ENCODE measurements at places on chromosomes 5 and 9. TPM values are rescaled to one million over a fixed set of nuclear protein-coding genes. Genes with fewer than 3 reads are reported as not detected.
A peak's percentile ranks its signal among the peaks of the same experiment; 100 is the strongest.

DNA sequence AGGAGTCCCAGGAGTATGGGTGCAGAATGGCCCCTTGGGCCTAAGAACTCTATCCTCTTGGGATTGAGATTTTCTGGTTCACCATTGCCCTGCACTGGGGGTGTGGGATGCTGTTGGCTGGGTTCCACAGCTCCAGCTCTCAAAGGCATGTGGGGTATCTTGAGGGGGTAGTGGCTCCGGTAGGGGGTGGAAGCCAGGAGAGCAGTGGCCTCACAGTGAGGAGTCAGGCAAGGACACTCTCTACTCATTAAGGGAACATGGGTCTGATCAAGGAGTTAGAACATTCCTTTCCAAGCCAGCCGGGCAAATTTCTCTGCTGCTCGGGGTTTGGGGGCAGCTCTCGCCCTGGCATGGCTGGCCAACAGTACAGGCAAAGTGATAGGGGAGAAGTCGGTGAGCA is 33.0 kb downstream of the LARP1 start:
- no peak for DNase-seq

DNA sequence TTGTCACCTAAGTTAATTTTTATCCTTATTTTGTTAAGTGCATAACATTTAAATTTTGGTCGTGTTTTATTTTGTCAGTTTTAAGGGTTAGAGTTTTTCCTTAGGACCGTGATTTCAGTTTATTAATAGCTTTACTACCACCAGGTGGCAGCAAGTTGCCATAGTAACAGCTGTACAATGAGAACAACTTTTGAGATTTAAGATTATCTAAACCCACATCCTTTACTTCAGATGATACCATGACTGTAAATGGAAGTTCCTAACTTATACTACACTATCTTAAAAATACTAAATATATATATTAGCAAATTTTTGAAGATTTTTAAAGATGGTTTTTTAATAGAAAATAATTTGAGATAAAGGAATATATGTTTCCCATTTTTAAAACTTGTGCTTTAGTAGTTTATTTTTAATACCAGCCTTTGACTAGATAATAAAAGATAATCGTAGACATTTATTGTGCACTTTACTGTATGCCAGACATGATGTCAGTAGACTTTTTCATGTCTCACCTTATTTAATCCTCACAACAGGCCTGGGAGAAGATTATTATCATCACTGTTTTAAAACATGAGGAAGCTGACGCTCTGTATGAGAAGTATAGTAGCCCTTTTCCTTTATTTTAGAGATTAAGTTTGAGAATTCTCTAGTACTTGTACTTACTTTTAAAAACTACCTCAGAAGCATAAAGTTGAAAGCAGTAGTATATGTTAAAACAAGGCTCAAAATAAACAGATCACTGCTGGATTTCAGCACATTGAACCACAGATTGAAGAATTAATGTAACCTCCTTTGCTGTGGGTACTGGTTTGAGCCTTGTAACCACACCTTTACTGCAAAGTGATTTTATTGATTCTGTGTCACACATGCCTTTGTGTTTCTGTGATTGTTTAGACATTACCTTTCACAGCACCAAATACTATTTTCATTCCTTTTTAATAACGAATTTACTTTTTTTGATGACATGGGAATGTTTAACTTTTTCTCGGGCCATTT is 27.5 kb downstream of the SREK1 start:
- DNase-seq, result peak; percentile 72

GRCh38 chr5:155046591-155046990 is 33.0 kb downstream of the KIF4B start:
- no peak for DNase-seq

DNA sequence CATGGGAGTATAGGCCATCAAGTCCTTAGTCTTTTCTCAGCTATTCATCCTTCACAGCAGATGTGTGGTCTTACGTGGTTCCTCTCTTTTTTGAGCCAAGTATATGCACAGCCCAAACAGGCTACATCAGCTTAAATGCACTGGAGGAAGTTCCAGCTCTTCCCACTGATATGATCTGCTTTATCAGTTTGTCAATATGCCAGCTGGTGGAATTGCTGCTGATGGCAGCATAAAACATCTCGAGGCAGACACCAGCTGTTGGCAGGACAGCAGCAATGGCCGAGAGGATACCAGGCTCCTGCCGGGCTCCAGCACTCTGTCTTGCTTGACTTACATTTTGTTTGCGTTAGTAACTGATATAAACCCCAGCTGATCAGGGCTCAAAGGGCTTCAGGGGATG is 143.4 kb downstream of the TENT4A start:
- no peak for DNase-seq

GRCh38 chr5:116765441-116765840 is 190.8 kb upstream of the SEMA6A start:
- DNase-seq, result no peak

DNA sequence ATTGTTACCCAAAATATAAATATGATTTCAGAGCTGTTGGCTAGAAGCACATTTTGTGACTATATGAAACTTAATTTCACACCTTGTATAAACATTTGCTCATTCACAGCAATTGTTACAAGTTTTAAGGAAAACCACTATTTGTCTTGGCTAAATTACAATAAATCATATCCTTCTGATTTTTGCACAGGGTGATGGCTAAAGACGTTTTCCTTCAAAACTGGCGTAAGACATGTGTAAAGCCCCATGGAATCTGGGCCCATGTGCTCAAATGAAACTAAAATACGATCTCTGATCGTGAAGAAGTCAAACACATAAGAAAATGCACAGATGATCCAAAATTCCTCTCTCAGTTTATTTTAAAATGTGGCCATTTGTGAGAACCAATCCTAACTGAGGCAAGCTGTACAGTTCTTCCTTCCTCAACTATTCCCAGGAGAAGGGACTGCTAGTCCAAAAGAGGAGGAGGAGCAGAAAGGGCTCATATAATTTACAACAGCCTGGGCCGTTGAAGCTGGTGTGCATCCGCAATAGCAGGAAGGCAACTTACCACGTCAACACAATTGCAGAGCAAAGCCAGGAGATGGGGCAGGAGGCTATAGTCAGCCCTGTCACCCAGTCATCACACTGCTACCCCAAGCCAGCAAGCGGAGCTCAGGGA is 98.4 kb downstream of the MED27 start:
- DNase-seq, result no peak

DNA sequence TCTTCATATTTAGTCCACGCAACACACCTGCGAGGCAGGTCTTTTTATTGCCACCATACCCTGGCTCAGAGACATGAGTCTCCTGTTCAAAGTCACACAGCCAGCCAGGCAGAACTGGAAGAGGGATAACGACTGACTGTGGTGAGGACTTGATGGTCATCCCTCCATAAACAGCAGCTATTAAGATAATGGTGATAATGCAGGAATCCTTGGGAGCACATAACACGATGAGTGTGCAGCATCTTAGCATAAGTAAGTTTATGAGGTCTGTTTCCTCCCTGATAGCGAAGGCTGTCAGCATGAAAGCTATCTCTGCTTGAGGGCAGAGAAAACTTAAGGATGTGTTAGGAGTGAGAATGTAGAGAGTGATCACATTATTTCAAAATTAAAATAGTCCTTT is 30.9 kb downstream of the KCTD16 start:
- no peak for DNase-seq

DNA sequence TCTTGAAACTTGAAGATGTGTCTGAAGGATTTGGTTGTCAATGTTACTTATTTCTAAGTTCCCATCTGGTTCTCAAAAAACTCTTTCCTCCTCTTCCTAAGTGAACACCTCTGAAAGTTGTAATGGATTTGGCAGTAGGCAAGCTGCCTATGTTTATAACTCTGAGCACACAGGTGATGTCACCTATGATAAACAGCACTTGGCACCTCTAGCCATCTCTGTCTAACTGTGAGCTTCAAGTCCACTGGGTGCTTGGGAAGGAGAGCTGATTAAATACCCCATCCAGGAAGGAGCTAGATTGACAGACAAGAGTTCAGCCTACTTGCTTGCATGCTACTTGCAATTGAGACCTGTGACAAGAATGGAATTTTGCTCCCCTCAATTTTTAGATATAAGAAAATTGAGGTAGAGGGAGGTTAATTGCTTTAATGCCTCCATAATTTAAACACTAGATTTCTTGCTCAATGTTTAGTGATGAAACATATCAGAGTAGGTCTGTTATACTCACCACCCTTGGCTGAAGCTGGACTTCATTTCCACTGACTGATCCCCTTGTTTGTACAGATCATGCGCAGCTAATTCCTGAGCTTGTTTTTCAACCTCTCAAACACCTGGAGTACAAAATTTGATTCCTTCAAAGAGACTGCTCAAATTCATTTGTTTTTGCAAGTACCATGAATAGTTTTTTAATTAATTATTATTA is 49.9 kb downstream of the PDE4D start:
- DNase-seq, result no peak

DNA sequence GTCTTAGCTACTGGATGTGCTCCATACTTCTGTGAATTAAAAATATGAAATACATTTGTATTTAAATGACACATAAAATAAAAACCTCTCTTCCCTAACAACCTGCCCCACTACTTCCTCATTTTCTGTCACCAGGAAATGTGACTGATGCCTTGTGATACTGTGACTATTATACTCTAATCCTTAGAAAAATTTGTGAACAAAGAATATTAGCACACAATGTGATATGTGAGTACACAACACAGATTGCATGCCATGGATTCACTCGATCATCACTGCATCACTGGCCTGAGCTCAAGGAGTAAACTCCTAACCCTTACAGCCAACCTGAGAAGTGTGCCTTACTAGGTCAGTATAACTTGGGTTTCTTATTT is 281.0 kb downstream of the EFNA5 start:
- DNase-seq, result no peak

GRCh38 chr9:96071815-96072124 is 196.3 kb downstream of the ERCC6L2 start:
- DNase-seq, result no peak

- DNase-seq, result no peak
These were observed 2.5 kb upstream of the TMEM174 start for GRCh38 chr5:73170522-73170921.

DNA sequence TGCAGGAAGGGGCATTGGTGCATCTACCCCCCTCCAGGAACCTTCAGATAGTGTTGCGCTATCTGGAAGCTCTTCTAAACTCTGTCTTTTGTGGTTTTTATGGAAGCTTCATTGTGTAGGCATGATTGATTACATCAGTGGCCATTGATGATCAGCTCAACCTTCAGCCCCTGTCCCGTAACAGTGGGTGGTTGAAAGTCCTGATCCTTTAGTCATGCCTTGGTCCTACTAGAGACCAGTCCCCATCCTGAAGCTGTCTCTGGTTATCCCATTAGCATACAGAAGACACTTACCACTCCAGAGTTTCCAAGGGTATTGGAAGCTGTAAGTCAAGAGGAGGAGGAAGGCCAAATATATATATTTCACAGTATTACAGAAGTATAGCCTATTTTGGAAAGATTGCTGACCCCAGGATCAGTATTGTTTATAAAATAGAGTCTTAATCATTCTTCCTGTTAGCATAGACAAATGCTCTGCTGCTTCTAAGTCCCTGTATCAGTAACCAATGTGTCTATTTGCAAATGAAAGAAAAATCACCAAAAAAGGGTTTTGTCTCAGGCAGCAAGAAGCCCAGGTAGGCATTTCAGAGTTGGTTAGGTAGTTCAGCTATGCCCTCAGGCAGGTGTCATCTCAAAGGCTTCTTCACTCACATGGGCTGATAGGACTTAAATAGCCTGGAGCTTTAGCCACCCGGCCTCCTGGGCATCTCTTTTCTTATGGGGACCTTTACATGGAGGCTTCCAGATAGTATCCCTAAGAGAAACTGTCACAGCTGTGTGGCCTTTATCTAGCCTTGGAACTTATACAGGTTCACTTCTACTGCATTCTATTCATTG is 41.6 kb downstream of the SPIN1 start:
- no peak for DNase-seq

GRCh38 chr9:85212887-85213286 is 528.9 kb downstream of the AGTPBP1 start:
- no peak for DNase-seq

DNA sequence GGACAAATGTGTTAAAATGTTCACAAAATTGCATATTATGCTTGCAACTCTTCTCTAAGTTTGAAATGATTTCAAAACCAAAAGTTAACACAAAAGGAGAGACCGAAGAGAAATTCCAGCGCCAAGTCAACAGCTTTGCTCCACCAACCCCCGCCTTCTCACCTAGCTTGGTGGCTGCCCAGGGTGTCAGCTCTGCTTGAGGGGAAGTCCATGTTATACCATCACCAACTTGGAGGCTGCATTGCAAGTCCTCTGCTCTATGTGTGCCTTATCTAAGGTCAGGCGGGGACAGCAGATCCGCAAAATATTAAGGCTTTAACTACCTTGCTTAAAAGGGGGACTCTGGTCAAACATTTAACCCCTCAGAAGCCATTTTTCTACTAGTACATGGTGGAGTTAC is 14.6 kb downstream of the CCNJL start:
- no peak for DNase-seq

DNA sequence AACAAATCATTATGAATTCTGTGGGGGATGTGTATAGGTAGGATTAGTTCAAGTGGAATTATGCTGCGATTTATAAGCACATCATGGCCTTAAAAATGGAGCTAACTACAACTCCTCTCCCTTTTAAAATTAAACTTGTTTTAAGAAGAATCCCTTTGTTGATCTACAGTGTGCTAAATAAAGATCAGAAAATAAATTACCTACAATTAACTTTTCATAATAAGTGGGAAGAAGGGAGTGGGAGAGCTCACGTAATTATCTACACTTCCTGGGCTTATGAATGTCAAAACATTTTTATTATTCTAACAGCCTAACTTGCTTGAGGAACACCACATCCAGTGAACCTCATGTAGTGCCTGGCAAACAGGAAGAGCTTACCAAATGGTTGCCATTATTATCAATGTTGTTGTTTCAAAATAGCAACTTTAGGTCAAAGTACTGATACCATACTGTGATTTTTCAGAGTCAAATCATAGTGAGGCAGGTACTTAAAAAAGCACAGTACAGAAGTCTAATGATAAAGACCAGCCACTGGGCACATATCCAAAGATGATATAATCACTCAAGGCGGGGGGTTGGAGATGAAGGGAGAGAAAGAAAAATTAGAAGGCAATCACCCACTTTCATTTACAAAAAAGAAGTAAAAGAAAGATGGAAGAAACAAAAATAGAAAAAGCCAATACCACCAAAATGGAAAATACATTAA is 174.0 kb downstream of the RAPGEF6 start:
- no peak for DNase-seq

- DNase-seq, result peak; percentile 40
These were observed 12.9 kb upstream of the RHOBTB3 start for GRCh38 chr5:95718203-95718602.

GRCh38 chr5:82100303-82101077 is 128.7 kb downstream of the ATG10 start:
- DNase-seq, result no peak

CDX1 gene
- not detected for total RNA-seq

C9 gene
- total RNA-seq, result not detected

MEF2C gene
- 0.07 TPM for total RNA-seq

DIRAS2 gene
- total RNA-seq, result not detected

INSL4 gene
- total RNA-seq, result not detected

C5orf22 gene
- total RNA-seq, result 30.6 TPM
